ENCODE measurements at places on chromosomes 5 and 9.
A peak's percentile ranks its signal among the peaks of the same experiment; 100 is the strongest.

DNA sequence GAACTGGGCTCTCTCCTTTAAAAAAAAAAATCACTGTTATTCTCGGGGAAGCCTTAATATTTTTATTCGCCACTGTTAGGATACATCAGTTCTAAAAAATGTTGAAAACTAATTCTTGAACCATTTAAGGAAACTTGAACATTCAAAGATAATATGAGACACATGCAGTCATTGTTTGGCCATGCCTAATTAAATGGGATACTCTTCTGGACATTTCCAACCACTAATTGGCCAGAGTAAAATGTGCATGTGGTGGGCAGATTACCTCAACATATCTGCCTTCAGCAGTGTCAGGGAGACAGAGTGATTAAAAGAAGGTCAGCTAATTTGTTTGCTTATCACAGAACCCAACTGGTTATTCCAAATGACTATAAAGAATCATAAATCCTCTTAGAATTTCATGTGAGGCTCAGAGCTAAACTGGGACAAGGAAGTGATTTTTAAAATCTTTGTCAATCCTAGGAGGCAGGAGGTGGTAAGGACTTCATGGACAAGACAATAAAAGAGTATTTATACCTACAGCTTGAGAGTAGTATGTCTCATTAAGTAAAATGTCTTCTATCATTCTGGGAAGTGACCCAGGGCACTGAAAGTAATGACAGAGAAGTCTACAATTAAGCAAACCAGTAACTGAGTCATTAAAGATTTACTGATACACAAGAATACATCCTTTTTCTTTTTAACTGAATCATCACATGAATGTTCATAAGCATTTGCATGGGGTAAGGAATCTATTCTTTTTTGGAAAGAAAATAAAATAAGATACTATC is 242.9 kb upstream of the TRPM3 start:
- no peak for DNase-seq

DNA sequence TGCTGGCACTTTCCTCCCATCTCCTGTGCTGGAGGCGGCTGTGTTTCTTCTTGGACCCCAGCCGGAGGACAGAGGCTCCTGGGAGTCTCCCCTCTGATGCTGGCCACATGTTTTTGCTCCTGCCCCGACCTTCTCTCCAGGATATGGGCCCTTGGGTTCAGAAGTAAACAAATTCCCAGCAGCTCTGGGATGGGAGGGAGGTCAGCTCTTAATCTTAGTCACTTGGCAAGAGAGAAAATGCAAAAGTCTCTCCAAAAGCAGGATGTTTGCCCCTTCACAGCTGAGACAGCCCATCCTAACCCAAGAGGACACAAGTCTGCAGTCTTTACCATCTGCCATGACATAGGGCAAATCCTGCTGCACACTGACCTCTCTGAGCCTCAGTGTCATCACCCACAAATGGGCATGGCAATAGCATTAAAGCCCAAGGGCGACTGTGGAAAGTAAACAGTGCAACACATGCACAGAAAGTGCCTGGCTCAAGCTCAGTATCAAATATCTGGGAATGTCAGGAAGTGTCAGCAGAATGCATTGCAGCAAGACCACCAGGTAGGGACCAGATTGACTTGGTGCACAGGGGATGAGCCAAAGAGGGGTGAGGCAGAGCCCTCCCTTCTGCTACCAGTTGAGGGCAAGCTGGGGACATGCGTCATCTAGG is 117.0 kb upstream of the CXCL14 start:
- no peak for DNase-seq

- DNase-seq: no peak
These were observed 131.9 kb upstream of the POU5F2 start for GRCh38 chr5:93873211-93873736.

- DNase-seq: no peak
These were observed 45.6 kb upstream of the MYO10 start for GRCh38 chr5:16981700-16982099.

- no peak for DNase-seq
These were observed 262.9 kb downstream of the AGTPBP1 start for GRCh38 chr9:85478847-85479246.

GRCh38 chr9:22210936-22211335 is 201.8 kb upstream of the CDKN2B start:
- DNase-seq: no peak

- no peak for DNase-seq
These were observed 219.3 kb downstream of the PBX3 start for GRCh38 chr9:125966466-125966865.

GRCh38 chr5:163997965-163998364 is 492.5 kb downstream of the MAT2B start:
- DNase-seq: no peak

DNA sequence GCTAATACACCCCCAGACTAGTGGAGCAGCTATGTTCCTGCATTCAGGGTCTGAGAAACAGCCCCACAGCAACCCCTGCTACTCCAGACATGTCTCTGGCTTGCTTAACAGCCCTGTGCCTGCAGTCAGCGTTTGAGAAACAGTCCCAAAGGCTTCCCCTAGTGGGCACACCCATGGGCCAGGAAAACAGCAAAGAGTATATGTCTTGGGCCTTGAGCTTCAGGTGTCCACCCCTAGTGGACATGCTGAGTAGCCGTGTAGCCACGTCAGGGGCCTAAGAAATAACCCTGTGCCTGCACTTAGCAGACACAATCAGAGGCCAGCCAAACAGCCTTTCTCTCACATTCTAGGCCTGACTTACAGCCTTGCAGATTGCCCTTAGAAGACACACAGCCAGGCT is 698.6 kb downstream of the PTPRD start:
- no peak for DNase-seq

DNA sequence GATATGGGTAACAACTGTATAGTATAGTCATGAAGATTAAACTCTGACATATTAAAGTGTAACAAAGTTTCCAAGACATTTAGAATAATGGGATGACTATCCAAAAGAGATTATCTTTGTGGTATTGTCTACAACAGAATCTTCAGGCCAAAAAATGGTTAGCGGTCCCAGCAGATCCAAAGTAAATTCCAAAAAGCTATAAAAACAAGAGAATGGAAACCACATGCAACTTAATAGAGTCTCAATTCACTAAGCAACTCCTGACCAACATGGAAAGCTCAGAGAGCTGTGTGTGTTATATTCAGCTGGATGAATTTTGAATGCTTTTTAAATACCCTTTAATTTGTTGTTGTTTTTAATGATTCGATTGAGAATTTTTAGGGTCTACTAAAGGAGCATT is 688.2 kb downstream of the CETN3 start:
- no peak for DNase-seq

DNA sequence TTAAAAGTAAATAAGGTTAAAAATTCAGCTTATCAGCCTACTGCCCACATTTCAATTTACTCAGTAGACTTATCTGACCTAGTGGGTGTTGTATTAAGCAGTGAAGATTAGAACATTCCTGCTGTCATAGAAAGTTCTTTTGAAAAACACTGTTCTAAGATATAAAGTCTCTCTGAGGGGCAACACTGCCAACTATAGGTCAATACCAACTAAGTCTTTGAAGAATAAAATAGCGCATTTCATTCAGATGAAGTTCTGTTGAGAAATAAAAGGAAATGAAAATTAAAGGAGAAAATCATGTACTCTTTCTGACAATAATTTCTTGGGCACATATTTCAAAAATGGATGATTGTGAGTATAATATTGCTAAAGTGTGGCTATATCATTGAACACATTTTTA is 86.8 kb downstream of the PTPRD start:
- DNase-seq: no peak

DNA sequence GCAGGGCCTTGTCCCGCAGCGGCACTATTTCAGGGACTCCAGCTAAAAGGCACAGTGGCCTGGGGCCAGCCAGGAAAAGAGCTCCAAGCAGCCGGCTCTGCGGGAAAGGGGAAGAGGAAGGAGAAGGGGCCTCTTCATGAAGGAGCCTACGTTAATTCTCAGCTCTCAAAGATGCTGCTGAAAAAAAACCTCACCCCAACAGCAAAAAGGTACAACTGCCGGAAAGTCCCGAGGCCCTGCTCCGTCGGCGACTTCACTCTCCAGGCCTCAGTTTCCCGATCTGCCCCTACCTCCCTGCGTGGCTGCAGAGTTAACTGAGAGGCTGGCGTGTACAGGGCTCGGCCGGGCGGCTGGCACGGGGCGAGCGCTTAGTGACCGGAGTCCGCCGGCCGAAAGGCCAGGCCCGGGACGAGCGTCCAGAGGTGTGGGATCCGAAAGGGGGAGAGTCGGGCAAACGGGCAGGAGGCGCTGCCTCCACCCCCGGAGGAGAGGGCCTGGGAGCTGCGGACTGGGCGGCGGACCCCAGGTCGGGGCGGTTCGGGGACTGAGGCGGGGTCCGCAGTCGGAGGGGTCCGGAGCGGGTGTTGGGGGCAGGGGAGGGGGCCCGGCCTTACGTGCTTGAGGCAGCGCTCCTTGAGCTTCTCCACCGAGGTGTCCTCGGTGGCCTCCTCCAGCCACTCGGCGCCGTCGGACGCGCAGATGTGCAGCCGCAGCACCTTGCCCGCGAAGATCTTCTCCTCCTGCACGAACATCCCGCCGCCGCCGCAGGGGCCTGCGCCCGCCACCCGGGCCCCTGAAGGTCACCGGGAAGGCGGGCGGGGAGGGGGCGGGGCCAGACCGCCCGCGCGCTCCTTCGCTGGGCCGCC is 529 bp downstream of the UBAC1 start:
- peak; percentile 81 for DNase-seq

DNA sequence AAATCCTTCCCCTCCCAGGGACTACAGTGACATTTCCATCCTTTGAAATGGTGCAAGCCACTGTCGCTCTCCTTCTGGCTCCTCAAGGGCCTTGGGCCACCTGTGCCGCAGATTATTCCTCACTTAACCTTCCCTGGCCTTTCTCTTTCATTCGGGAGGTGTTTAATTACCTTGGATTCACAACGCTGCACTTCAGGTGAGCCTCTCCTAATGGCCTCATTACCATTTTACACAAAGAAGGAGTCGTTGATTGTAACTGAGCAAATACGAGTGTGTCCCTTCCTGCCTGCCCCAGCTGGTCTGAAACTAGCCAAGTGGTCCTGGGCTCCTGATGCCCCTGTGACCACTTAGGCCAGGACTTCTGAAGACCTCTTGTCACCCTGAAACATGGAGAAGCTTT is 205.0 kb downstream of the CRB2 start:
- no peak for DNase-seq

GRCh38 chr9:5563886-5564285 is 53.6 kb downstream of the PDCD1LG2 start:
- DNase-seq: no peak

GRCh38 chr9:15142878-15143534 is 164.0 kb downstream of the TTC39B start:
- no peak for DNase-seq

DNA sequence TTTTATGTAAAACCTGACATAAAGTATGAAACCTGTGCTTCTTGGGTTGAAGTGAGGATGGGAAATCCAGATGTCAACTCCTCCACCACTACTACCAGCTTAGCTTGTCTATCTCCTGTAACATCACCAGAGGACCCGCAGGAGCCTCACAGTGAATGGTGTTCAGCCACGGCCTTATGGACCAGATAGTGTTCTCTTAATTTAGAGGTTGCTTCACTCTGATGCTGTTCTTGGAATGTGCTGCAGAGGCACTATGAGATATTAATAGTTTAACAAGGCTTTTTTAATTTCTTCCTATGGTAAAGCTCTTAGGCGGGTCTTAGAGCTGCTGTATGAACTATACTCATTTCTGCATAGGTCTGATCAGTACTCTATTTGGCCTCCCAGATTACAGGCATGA is 27.9 kb downstream of the NFX1 start:
- no peak for DNase-seq

GRCh38 chr9:133356391-133357091 is at the start of the genes SURF1 and SURF2:
SURF1 (minus strand) TSS chr9:133356487; CDS start chr9:133356453, 34 bp downstream.
SURF2 (plus strand) TSS chr9:133356550; CDS start chr9:133356593, 43 bp downstream.
- DNase-seq: peak; percentile 93

DNA sequence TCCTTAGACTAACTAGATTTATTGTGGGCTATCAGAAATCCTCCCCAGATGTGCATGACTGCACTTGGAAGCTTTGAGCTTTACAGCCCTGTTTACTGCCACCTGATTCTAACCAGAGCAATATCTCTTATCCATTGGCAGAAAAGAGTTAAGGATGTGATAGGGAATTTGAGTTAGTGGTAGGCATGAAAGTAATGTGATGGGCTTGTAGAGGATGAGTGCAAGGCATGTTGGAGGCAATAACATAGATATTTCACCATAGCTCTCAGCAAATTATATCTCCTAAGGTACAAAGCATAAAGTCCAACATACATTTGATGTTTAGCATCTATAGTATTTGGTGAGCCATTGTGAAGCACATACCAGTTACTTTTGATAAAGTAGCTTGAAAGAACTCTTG is 103.8 kb downstream of the INVS start:
- DNase-seq: no peak

DNA sequence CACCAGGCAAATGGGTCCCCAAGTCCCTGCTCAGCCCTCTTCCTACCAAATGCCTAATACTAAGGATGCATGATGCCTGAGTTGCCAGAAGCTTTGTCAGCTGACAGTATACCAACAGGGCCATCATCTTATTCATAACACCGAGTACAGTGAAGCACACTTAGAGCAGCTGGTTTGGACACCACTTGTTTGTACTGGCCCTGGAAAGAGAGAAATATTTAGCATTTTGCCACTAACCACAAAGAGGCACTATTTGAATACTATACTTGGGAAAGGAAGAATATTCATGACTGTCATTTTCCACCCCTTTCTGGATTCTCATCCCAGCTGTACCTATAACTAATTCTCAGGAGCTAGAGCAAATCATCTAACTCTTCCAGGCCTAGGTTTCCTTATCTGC is 364.4 kb upstream of the KIF2A start:
- no peak for DNase-seq

GRCh38 chr9:19998153-19998552 is 209.3 kb upstream of the SLC24A2 start:
- no peak for DNase-seq

DNA sequence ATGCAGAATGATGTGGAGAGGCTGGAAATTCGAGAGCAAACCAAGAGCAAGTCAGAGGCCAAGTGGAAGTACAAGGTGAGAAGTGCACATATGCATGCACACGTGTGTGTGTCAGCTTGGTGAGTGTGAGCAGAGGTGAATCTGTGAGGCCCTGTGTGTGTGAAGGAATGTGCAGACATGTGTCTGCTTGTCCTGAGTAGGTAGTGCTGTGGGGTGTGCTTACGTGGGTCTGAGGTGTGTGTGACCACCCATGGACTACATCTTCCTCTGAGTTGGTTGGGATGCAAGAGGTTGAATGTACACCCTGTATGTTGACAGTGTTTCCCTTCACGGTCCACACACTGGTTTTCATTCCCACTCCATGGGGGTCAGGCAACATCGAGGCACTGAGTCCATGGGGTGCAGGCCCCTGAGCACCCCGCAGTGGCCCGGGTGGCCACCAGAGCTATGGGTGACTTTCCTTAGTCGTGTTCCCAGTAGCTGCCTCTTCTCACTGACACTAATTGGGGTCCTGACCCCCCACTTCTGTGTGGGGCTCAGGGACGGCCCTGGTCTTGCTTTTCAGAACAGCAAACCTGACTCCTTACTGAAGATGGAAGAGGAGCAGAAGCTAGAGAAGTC is 86.7 kb downstream of the PHF2 start:
- peak; percentile 21 for DNase-seq

GRCh38 chr9:91207397-91207728 is 154.4 kb downstream of the AUH start:
- no peak for DNase-seq

DNA sequence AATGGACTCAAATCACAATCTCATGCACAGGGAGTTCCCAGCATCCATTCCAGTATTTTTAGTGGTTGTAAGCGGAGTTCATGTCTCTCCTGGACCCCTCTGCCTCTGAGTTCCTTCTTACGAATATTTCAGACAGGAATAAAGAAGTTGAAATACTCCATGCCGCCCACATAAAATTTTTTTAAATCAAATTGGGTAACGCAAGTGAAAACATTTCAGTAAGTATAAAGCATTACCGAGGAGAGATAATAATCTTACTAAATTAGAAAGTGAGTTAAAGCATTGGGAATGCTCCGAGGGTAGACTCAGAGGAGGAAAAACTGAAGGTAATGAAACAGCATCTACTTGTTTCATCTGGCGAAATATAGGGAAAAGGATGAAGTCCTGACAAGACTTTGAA is 317.6 kb downstream of the ARRDC3 start:
- DNase-seq: no peak
